ENCODE measurements at places on chromosomes 2 and 18. TPM values are rescaled to one million over a fixed set of nuclear protein-coding genes. Genes with fewer than 3 reads are reported as not detected.

GRCh38 chr18:77071711-77072292 is 60.8 kb downstream of the MBP start:
- DNase-seq: no peak

DNA sequence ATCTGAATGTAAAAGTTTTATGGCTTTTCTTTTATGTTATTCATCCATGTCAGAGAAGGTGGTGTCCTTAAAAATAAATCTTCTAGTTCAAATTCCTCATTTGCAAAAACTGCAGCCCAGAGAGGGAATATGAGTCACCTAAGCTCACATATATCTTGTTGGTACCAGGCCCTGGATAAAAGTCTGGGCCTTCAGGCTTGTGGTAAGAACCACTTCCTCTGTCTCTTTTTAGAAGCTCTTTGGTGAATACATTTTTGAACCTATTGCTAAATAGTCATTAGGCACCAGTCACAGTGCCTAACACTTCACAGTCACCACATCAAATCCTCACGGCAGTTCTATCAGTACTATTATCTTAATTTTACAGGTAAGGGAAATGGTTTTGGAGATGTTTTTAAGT is 199.2 kb downstream of the KCNS3 start:
- DNase-seq: no peak

DNA sequence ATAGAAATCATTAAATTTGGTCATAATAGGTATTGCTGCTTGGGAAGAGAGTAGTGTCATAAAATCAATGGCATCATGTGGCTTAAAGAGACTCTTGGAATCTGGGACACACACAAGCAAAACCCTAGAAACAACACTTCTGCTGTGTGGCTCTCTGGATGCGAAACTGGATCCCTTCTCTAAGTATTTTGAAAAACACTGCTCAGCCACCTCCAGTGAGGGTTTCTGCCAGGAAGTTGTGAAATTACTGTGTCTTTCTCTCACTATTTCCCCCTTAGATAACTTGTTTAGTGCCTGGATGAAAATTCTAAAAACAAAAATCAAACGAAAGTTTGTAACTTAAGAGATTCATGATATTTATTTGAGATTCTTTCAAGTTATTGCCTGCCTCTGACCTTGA is 163.8 kb downstream of the RHBDD1 start:
- DNase-seq: no peak

DNA sequence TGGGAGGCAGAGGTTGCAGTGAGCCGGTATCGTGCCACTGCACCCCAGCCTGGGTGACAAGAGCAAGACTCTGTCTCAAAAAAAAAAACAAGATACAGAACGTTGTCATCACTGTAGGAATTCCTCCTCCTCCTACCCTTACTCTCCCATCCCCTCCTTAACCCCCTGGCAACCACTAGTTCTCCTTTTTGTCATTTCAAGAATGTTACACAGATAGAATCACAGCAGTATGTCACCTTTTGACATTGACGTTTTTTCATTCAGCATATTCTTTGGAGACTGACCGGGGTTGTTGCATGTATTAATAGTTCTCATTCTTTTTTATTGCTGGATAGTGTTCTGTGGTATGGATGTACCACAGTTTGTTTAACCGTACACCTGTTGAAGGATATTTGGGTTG is 32.4 kb downstream of the TTLL4 start:
- no peak for DNase-seq

DNA sequence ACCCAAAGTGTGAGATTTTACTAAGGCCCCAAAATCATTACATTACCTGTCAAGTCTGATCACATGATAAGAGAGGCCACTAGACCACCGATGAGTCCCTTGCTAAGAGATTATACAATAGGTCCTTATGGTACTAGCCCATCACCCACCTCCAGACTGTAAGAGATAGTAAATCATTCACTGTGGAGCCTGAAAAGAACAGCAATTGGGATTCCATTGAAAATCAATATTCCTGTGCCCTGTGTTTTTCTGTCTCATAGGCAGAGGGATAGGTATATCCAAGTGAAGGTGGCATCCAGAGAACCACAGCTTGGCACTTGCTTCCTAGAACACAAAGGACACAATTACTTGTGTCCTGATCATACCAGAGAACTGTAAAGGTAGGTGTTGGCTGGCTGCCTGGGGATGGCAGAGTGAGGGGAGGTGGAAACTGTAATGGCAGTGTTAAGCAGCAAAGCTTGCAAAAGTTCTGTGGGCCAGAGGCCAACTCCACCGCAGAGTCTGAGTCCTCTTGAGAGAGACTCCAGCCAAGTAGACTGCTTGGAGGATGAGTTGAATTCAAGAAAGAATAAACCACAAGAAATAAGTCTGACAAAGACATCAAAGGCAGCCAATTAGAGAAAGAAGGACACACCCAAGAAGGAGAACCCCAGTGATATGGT is 102.0 kb upstream of the PIEZO2 start:
- DNase-seq: peak; percentile 60

Gene SRD5A2
- total RNA-seq: not detected

Gene SERPINB3
- not detected for total RNA-seq

Gene CRYBA2
- not detected for total RNA-seq

Gene GTF2A1L
- not detected for total RNA-seq

Gene CNTNAP5
- not detected for total RNA-seq

Data from Right ventricle myocardium superior (tissue), 1 donor.